ENCODE measurements at places on chromosomes 5 and 9.

DNA sequence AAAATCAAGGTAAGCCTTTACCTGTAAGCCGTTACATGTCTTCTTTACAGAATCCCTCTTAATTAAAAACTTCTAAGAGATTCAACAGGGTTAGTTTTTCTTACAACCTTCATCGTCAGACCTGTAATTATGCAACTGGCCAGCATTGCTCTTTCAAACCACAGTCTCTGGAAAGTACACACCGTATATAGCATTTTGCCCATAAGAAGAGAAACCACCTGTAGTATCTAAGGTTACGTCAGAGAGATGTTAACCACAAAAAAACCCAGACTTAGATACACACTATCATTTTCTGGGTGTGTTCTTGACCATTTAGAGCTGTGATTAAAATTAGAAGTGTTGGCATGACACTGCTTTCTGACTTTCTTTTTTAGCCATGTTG is 140.0 kb downstream of the MUSK start:
- H3K27me3 ChIP-seq, result no peaks in the 10 kb centered on the region
- H3K4me3 ChIP-seq, result no peak overlapping the region
- no peak overlapping the region for H3K27ac ChIP-seq
- H3K4me1 ChIP-seq, result no peaks in the 10 kb centered on the region
- no peaks in the 10 kb centered on the region for H3K36me3 ChIP-seq

- H3K27me3 ChIP-seq, result no peaks in the 10 kb centered on the region
- no peak overlapping the region for H3K27ac ChIP-seq
- no peaks in the 10 kb centered on the region for H3K4me1 ChIP-seq
- peaks cover 20% of the 10 kb centered on the region for H3K36me3 ChIP-seq
These were observed 113.4 kb upstream of the GRHPR start for GRCh38 chr9:37309136-37309535.

DNA sequence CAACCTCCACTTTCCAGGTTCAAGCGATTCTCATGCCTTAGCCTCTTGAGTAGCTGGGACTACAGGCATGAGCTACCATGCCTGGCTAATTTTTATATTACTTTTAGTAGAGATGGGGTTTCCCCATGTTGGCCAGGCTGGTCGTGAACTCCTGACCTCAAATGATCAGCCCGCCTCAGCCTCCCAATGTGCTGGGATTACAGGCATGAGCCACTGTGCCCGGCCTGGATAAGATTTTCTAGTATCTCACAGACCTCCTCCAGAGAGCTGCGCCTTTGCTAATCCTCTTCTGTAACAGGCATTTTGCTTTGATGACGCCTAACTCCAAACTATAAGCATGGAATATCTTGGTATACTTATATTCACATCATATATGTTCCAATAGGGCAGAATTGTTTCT is 99.4 kb downstream of the FSTL4 start:
- no peaks in the 10 kb centered on the region for H3K36me3 ChIP-seq
- no peak overlapping the region for H3K4me3 ChIP-seq
- DNase-seq, result no peak
- H3K4me1 ChIP-seq, result no peaks in the 10 kb centered on the region
- H3K27ac ChIP-seq, result no peak overlapping the region

DNA sequence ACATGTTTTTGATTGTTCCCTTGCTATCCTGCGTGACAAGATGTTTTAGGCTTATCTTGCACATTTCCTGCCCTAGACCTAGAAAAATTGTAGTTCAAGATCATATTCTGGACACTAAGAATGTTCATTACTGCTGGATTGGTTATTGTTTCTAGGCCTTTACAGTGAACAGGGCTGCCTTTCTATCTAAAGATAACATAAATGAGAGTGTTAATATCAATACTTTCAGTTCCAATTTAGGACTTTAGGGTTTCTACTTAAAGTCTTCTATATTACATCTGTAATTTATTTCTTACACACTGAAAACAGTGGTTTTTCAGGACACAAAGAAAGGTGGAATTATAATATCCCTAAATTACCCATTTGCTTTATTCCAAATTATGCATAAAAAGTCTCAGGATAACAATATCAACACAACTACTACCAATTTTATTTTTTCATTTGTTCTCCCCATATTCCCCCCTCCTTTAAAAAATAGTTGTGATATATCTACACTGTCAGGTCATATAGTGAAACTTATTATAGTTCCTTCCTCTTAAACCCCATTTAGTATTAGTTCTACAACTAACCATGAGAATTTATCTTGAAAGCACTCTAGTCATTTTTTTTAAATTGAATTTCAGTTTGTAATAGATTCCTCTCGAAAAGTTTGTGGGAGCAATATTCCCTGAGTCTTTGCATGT is 293.9 kb upstream of the RIOK2 start:
- no peak overlapping the region for H3K4me3 ChIP-seq
- H3K36me3 ChIP-seq, result no peaks in the 10 kb centered on the region
- H3K4me1 ChIP-seq, result no peaks in the 10 kb centered on the region
- H3K27ac ChIP-seq, result no peak overlapping the region
- no peaks in the 10 kb centered on the region for H3K27me3 ChIP-seq

DNA sequence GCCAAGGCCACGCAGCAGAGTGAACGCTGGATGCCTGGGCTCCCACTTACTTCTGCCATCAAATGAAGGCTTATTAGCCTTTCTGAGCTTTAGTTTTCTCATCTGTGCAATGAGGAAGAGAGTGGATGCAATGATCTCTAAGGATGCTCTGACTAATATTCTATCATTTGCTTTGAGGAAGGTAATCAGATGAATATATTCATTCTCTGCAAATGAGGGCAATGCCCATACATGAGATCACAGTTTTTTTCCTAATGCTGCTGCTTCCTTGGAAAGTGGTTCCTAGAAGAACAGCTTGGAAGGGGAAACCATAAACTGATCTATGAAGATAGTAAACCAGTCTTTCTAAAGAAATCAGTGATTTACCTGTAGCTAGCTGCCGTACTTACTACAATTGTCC is 152.4 kb downstream of the NSG2 start:
- H3K27ac ChIP-seq, result no peak overlapping the region
- H3K27me3 ChIP-seq, result no peaks in the 10 kb centered on the region
- H3K36me3 ChIP-seq, result no peaks in the 10 kb centered on the region
- DNase-seq, result no peak

DNA sequence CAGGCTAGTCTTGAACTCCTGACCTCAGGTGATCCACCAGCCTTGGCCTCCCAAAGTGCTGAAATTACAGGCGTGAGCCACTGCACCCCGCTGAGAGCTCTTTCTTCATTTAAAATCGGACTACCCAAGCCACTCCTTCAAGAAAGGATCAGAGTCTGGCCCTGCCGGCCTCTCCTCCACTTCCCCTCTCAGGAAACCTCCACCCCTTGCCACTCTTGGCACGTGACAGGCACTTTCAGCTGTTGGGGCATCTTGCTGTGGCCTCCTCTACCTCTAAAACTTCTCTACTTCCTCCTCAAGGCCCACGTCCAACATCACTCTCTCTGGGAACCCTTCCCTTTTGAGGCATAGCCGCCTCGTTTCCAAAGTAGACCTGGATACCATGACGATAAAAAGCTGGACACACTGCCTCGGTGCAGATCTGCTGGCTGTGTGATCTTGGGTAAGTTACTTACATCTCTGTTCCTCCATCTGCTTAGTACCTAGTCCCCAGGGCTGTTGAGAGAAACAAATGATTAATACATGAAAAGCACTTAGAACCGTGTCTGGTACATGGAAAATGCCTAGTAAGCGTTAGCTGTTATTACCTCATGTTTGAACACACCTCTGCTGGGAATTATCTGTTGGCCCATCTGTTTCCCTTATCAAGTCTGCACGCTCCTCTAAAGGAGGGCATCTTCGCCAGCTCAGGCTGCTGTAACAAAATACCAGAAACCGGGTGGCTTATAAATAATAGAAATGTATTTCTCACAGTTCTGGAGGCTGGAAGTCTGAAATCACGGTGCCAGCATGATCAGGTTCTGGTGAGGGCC is 55.3 kb downstream of the SMIM23 start:
- no peak overlapping the region for H3K4me3 ChIP-seq
- no peaks in the 10 kb centered on the region for H3K36me3 ChIP-seq
- H3K4me1 ChIP-seq, result peaks cover 49% of the 10 kb centered on the region

- no peak for DNase-seq
- peaks cover 31% of the 10 kb centered on the region for H3K4me1 ChIP-seq
- no peak overlapping the region for H3K27ac ChIP-seq
These were observed 2.3 kb downstream of the CRAT start for GRCh38 chr9:129108083-129108804.

DNA sequence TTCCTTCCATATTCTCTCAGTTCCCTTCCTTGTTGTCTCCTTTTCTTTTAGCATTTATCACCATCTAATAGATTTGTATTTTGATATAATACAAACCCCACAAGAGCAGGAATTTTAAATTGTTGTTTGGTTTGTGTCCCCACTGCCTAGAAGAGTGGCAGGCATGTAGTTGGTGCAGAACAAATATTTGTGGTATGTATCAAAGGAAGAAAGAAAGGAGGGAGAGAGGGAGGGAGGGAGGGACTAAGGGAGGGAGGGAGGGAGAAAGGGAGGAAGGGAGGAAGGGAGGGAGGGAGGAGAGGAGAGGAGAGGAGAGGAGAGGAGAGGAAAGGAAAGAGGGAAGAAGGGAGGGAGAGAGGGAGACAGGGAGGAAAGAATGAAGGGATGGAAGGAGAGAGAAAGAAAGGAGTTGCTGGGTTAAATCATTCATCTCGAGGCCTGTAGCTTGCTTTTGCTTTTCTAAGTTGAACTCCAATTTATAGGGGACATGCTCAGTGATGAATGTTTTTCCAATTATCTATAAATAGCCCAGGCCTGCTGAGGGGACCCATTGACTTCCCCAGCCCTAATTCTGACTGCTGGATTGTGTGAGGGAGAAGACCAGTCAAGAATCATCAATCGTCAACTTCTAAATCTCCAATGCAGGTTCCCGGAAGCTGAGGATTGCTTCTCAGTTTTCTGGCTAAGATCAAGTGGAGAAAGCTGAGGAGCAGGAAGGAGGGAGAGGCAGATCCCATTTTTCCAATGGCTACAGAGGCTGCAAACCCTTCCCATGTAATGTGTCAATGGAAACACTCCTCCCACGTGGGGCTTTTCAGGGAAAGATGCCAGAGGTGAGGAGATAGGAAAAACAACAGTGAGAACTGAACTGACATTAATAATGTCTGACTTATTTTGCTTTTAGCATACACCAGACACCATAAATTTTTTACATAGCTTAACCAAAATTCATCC is 320.7 kb downstream of the ASTN2 start:
- H3K4me3 ChIP-seq, result no peak overlapping the region
- no peaks in the 10 kb centered on the region for H3K4me1 ChIP-seq
- no peaks in the 10 kb centered on the region for H3K36me3 ChIP-seq
- no peak for DNase-seq
- no peak overlapping the region for H3K27ac ChIP-seq

GRCh38 chr5:135916638-135917263 is 21.1 kb upstream of the IL9 start:
- no peak overlapping the region for H3K4me3 ChIP-seq
- peaks cover 26% of the 10 kb centered on the region for H3K27me3 ChIP-seq
- H3K4me1 ChIP-seq, result no peaks in the 10 kb centered on the region

DNA sequence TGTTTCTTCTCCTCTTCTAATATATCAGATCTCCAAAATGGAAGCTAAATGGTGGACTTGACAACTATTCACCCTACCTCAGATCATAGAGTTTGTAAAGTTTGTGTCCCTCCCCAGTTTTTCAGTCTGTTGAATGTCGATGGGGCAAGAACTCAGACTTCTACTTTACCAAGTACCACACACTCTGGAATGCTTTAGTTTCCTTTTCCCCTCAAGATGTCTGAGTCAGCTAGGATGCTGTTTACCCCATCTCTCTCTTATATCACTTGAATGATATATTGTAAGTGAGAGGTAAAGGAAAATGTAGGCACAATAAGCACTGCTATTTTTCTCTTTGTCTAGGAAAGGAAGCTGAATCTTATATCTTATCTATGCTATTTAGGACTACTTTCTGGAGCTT is 25.9 kb upstream of the TAL2 start:
- DNase-seq, result no peak
- H3K36me3 ChIP-seq, result peaks cover 13% of the 10 kb centered on the region
- no peak overlapping the region for H3K4me3 ChIP-seq
- no peaks in the 10 kb centered on the region for H3K4me1 ChIP-seq

DNA sequence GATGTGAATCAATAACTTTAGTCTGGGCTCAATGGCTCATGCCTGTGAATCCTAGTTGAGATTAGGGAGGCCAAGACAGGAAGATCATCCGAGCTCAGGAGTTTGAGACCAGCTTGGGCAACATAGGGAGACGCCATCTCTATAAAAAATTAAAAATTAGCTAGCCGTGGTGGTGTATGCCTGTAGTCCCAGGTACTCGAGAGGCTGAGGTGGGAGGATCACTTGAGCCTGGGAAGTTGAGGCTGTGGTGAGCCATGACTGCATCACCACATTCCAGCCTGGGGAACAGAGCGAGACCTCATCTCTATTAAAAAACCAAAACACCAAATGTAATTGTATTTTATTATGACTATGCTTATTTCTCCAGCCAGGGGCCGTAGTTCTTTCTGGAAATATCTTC is 69.6 kb upstream of the NR5A1 start:
- H3K36me3 ChIP-seq, result no peaks in the 10 kb centered on the region
- no peak overlapping the region for H3K4me3 ChIP-seq
- H3K27ac ChIP-seq, result no peak overlapping the region

DNA sequence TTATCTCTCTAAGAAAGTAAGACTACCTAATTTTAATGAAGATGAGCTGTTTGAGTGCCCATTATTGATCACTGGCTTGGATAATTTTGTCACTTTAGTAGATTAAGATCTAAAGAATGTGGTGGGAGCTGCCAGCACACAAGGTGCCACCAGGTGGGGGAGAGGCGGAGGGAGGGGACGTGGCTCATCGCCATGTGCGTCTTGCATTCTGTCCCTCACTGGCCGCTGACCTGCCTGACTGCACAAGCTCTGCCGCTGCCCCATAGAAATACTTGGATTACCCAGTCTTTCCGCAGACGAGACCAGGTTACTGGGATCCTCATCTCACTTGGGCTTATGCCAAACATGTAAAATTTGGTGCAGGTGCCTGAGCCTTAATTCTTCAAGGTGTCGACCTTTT is 37.6 kb downstream of the RHOBTB3 start:
- H3K27me3 ChIP-seq, result no peaks in the 10 kb centered on the region
- no peak overlapping the region for H3K4me3 ChIP-seq
- no peak overlapping the region for H3K27ac ChIP-seq
- no peak for DNase-seq
- no peaks in the 10 kb centered on the region for H3K36me3 ChIP-seq

DNA sequence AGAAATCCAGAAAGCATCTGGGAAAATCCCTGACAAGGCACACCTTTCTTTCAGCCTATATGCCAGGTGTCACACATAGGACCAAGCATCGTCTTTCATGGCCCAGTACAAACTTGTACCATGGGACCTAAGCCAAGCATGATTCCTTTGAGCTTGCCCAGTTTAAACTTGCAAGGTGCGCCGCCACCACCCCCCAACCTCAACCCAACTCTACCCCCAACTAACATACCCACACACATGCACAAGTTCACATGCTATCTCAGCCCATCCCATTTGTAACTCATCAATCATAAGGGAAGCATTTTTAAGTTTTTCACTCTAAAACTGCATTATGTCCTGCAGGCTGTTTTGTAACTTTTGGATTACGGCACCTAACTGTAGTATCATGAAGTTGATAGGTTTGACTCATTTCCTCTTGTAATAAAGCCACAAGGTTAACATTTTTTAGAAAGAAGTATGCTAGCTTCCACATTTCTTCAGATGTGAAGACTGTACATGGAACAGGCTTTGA is 145.9 kb upstream of the FST start:
- no peaks in the 10 kb centered on the region for H3K36me3 ChIP-seq
- H3K27ac ChIP-seq, result no peak overlapping the region
- H3K27me3 ChIP-seq, result no peaks in the 10 kb centered on the region
- H3K4me1 ChIP-seq, result peaks cover 13% of the 10 kb centered on the region
- no peak for DNase-seq
- no peak overlapping the region for H3K4me3 ChIP-seq

All from CD14-positive monocyte (primary cell).